ENCODE measurements at places on chromosomes 2 and 18.

DNA sequence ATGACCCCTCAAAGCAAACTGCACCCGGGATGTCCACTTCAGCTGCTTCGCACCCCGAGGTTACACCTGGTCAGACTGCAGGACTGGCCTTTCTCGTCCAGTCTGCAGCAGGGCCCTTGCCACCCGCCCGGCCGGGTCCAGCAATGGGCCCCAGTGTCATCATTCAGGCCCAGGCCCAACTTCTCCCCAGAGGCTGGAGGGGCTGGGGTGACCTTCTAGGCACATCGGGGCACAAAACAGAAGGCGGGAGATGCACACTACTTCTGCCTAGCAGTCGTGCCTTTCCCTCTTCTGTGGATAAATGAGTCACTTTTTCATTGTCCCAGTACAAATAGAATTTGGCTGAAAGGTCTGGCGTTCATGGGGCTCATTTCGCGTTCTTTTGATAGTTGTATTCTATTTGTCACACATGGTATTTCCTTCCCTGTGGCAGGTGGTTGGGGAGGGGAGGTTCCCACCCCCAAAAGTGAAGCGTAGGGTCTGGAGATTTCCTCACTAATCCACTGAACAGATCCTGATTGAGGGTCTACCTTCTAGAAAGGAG lies 56.9 kb upstream of the ID2 start:
- no peak for DNase-seq

DNA sequence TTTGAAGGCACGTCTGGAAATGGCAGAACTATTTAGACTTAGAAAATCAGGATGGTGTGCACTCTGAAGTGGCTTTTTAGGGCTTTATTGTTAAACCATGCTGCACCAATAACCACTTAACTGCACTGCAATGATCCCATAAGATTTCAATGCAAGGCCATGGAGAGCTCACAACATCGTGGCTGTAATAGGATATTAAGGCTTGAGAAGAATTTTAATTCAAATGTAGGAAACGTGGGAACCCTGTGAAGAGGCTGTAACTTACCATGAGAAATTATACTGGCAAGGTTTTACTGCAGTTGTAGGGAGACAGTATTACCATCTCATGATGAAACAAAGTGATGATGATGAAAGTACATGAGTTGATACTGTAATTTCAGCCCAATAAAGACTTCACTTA lies 242.5 kb downstream of the AFF3 start:
- no peak for DNase-seq

GRCh38 chr2:69011611-69012157 lies 1.3 kb upstream of the ANTXR1 start:
- no peak for DNase-seq

GRCh38 chr2:136020831-136021230 lies 35.4 kb upstream of the DARS1 start:
- no peak for DNase-seq

- no peak for DNase-seq
Measured at GRCh38 chr2:152415231-152415642, 80.3 kb downstream of the FMNL2 start.

DNA sequence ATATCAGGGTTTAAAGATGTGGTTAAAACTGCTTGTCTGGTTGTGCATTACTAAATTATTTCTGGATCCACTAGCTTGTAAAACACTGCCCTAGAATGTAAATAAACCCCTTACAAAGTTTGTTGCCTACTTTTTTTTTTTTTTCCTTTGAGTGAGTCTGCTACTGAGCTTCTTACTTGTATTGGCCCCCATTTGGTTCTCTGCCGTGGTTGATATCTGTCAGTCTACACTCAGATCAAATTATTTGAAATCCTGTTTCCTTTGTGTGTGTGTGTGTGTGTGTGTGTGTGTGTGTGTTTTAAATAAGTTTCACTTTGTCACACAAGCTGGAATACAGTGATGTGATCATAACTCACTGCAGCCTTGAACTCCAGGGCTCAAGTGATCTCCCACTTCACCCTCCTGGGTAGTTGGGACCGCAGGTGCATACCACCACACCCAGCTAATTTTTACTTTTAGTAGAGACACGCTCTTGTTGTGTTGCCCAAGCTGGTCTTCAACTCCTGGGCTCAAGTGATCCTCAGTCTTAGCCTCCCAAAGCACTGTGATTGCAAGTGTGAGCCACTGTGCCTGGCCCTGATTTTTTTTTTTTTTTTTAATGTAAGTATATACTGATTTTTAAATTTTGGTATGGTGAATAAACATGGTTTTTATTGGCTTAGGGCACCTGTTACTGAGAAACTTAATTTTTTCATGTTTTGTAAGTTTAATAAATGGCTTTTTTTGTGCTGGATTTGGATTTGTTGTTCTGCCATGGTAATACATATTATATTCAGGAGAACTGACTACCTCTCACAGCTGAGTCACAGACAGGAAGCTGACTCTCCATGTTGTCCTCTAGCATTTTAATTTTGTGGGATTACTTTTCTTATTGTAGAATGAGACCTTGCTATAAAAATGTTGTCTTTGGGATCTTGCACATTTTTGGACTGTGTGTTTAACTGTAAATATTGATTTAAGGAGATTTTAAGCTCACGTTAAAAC lies 48.5 kb downstream of the MAP4K4 start:
- DNase-seq: no peak

DNA sequence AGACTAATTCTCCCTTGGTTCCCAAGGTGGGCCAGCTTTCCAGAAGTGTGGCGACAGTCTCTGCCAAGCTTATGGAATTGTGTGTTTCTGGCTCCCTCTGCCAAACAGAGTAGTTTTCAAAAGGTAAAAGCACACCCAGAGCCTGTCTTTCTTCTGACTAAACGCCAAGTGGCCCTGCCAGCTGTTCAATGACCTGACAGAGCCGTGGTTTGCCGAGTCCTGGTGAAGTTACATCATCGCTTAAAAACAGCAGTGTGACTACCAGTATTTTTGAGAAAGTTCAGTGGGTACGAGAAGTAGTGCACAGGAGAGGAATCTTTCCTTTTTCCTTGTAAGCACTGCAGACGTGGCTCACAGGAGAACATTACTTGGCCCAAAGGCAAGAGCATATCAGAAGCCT lies 1.9 kb downstream of the PER2 start:
- DNase-seq: no peak

GRCh38 chr2:218432676-218433365 lies 13.9 kb downstream of the VIL1 start:
- no peak for DNase-seq

DNA sequence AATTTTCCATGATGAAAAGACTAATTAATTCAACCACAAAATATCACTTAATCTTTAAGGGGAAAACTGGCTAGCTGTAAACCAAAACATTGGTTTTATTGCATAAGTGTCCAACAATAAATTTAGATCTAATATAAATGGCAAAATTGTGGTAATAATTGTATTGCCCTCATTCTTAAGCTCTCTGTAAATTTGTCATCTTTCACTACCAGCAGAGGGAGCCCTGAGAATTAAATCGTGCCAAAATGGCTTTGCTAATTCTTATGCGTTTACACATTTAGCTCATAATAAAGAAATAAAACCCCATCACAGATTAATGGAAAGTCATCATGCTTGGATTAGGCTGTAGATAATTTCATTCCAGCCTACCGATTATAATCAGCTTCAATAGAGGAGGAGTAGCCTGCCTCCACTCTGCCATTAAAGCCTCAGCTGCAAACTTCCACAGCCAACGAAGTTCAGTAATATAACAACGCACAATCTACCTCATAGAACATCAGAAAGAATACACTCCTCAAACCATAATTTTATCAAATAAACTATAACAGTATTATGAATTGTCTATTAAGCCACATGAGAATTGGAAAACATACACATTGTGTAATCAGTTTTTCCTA lies 70.0 kb upstream of the ATP5MC3 start:
- DNase-seq: no peak

DNA sequence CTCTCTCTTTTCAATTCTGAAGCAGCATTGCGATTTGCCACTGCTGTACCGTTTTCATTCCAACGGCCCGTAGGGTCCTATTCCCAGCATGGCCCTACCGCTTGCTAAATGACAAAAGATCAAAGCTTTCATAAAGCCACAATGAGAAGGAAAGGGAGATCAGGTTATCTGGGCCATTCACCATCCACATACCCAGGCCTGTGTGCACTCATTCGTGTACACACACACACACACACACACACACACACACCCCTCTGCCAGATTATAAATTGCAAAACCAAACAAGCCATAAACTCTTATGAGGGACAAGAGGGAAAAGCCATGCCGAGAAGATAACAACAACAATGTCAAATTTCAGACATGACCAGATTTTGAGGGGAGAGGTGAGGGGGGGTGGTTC lies 282.3 kb downstream of the BCL11A start:
- no peak for DNase-seq

- DNase-seq: no peak
Measured at GRCh38 chr18:45166836-45167551, 448.3 kb upstream of the SLC14A2 start.

GRCh38 chr2:60370814-60371213 lies 182.6 kb downstream of the BCL11A start:
- no peak for DNase-seq

GRCh38 chr2:210663631-210664089 lies 107.3 kb downstream of the CPS1 start:
- no peak for DNase-seq
